Right atrium auricular region (tissue), 2 donors: ENCODE measurements at places on chromosomes 12 and 14. TPM values are rescaled to one million over a fixed set of nuclear protein-coding genes. Genes with fewer than 3 reads are reported as not detected.

The CYP46A1 gene
- total RNA-seq, result 6.9 TPM

GRCh38 chr12:47995981-47996401 is 8.3 kb downstream of the COL2A1 start:
- DNase-seq, result no peak

DNA sequence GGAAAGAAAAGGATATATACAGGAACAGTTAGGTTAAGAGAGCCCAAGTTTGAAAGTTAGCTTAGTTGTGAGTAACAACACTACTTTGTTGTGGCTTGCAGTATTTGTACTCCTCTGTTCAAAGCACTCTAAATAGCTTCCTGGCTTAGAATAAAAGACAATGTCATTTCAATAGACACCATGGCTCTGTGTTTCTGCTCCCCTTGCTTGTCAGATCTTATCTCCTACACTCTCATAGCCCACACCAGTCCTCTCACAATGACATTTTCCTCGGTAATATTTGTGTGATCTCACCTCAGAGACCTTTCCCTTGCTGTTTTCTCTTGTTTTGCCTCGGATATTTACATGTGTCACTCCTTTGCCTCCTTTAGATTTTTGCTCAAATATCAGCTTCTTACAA is 418.4 kb downstream of the MDGA2 start:
- DNase-seq, result no peak

DNA sequence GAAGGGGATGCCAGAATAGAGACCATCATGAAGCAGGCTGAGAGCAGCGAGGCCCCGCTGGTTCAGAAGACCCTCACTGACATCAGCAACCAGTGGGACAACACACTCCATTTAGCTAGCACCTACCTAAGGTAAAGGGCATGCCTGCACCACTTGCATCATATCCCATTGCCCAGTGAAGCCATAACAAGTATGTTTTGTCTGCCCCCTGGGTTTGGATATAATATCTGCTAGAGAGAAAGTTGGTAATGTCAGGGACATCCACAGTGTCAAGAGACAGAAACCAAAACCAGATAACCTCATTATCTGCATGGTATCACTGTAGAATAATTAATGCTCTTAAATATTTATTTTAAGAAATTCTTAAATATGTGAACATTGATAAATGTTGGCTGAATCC is 173.8 kb downstream of the SYNE2 start:
- DNase-seq, result no peak

- DNase-seq, result no peak
Measured at GRCh38 chr12:66550626-66551025, 128.2 kb downstream of the GRIP1 start.

GRCh38 chr14:63928744-63929174 is 76.0 kb downstream of the SYNE2 start:
- no peak for DNase-seq

GRCh38 chr12:110896559-110896958 is 23.8 kb downstream of the MYL2 start:
- DNase-seq, result no peak

DNA sequence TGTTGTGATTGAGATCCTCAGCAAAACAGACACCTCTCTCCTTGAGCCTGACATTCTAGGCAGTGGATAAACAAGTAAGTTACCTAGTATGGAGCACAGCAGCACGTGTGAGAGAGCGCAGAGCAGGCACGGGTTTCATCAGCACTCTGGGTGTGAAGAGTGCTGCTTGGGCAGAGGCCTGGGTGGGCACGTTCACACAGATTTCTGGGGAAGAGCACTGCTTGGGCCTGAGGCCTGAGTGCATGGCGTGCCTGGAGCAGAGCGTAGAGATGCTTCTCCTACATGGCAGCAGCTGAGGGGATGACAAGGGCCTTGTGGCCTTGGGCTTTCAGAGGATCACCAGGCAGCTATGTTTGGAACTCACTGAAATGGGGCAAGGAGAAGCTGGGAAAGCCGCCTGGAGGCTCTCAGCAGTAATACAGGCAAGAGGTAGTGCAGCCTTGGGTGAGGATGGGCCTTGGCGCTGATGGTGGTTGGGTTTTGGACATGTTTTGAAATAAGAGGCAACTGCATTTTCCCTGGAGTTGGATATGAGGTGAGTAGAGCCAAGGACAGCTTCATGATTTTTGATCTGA is 17.6 kb downstream of the CKB start:
- DNase-seq, result no peak

The CCDC197 gene
- total RNA-seq, result not detected

- DNase-seq, result no peak
Measured at GRCh38 chr14:88698651-88699050, 94.1 kb downstream of the EML5 start.

GRCh38 chr12:131799828-131800593 is 28.2 kb upstream of the MMP17 start:
- DNase-seq, result no peak

The LIN7A gene
- 16.2 TPM for total RNA-seq

- no peak for DNase-seq
Measured at GRCh38 chr12:96190413-96191108, 3.6 kb upstream of the ELK3 start.
